ENCODE measurements at places on chromosomes 3 and 15.

- DNase-seq, result no peak
Observed at GRCh38 chr3:25510797-25511196, 82.7 kb downstream of the RARB start.

- DNase-seq, result no peak
Observed at GRCh38 chr3:69161587-69162307, 39.4 kb upstream of the LMOD3 start.

- DNase-seq, result no peak
Observed at GRCh38 chr3:189222927-189223636, 51.3 kb downstream of the TPRG1 start.

- no peak for DNase-seq
Observed at GRCh38 chr15:30033211-30033610, 49.5 kb upstream of the GOLGA8J start.

DNA sequence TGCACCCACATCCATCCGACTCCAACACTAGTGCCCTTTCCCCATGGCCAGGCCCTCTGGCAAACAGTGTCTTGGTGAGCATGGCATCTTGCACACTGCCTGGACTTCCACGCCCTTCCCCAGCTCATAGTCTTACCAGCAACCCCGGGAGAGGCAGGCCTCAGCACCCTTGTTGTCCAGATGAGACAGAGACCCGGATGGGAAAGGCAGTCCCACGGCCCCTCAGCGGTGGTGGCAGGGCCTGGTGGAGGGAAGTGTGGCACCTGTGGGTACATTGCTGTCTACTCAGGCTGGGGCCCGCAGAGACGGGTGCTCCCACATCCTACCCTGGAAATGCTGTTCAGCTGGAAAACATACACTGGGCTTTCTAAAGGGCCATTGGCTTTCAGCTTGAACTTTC is 28.4 kb downstream of the HDAC11 start:
- DNase-seq, result no peak

DNA sequence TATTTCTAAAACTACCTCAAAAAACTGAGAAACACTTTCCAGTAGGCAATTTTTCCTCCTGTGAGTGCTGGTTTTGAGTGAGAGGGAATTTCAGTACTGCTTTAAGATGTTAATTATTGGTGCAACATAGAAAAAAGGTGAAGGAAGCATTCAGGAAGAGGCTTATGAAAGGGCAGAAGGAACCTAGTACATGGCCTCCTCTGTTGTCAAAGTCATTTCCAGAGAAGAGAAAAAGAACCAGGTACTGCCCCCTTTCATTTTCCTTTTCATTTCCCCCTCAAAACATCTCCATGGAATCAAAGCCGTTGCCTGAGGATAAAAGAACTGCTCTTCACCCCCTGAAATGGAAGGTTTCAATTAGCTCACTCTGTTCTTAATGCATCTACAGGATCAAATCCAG is 19.8 kb downstream of the RARRES1 start:
- no peak for DNase-seq

DNA sequence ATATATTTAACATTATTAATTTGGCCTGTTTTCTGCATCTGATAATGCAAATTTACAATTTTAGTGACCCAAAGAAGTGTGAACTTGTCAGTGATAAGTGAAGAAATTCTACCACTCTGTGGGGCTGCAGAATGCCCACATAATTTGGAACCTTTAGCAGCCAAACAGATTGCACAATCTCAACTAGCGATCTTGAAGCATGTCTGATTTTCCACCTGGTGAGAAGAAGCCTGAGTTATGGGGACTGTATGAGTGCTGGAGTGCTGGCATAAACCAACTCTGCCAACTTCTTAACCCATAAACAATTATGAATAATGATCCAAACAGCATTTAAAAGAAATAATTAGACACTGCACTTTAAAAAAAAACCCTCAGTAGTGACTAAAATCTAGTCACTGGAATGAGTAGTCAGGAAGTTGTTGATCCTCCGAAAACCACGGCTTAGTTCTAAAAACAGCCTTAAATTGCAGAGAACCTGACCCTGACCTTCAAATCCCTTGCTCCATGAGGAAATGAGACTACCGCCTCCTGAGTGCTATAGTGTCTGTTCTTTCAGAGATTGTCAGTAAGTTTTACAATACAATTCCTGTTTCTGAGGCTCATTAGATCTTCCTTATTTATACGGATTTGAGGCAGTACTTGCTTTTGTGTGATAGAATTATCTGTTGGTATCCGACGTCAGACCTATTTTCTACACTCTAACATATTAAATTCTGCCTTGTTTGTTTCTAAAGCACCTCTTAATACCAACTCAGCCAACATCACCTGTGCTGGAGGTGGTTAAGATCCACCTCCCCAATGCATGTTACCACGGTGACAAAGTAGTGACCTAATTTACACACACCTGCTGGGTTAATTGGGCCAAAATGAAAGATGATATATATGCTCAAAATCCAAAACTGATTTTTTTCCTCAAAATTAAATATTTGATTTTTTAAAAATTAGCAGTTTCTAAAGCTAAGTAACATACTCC is 267.7 kb downstream of the ZBTB20 start:
- DNase-seq, result no peak

- no peak for DNase-seq
Observed at GRCh38 chr3:158337110-158337509, 227.2 kb downstream of the RSRC1 start.

DNA sequence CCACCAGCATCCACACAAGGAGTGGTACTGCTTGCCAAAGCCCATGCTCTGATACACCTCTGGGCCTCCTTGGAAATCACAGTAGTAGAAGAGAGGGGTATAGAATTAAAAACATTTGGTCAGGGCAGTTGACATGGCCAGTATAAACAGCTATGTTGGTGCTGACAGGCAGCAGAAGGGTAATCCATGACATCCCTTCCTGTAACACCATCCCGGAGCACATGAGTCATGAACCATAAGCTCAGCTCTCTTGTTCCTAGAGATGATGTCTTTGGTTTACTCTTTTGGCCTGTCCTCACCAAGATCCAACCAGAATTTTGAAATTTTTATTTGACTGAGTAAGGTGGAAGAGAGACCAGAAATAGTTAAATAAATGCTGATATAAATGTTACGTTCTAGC is 132.6 kb upstream of the CTDSPL start:
- DNase-seq, result no peak

DNA sequence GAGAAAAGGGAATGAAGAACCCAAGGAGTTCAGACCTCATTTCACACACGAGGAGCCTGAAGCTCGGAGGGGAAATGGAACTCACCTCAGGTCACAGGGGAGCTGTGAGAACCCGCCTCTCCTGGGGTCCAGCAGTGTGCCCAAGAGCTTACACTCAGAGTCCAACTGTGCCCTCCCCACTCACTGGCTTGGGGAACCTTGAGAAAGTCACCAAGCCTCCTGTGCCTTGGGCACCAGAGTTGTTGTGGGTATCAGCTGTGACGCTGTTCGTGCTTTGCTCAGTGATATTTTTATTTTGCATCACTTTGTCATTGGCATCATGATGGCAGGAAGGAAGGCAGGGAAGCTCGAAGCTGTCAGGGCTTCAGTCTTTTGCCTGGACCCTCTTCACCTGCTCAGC is 83.4 kb downstream of the TLE3 start:
- DNase-seq, result no peak

GRCh38 chr15:41517895-41518449 is 4.3 kb upstream of the LTK start:
- no peak for DNase-seq

GRCh38 chr3:89808680-89809197 is 701.3 kb downstream of the EPHA3 start:
- DNase-seq, result no peak

GRCh38 chr15:51869060-51869421 is 39.6 kb downstream of the TMOD3 start:
- DNase-seq, result no peak

- no peak for DNase-seq
Observed at GRCh38 chr3:20646425-20646824, 460.4 kb upstream of the SGO1 start.
